ENCODE measurements at places on chromosomes 5 and 9. TPM values are rescaled to one million over a fixed set of nuclear protein-coding genes. Genes with fewer than 3 reads are reported as not detected.

SLC1A3 gene
- 16.9 TPM for total RNA-seq

MEGF10 gene
- not detected for total RNA-seq

IFT74 gene
- 11.9 TPM for total RNA-seq

PTGDS gene
- total RNA-seq, result not detected

GFPT2 gene
- total RNA-seq, result 18.8 TPM

ANKRD33B gene
- 1.3 TPM for total RNA-seq

DPP7 gene
- 52.2 TPM for total RNA-seq

ZNF883 gene
- total RNA-seq, result 3.6 TPM

MOB3B gene
- 0.10 TPM for total RNA-seq

LRRC70 gene
- total RNA-seq, result not detected

PAPPA gene
- total RNA-seq, result 0.39 TPM

PSIP1 gene
- 39.4 TPM for total RNA-seq

CFAP77 gene
- not detected for total RNA-seq

PCDHA2 gene
- 0.72 TPM for total RNA-seq

TNPO1 gene
- 188 TPM for total RNA-seq

ADGRV1 gene
- total RNA-seq, result 13.0 TPM

FAM200C gene
- total RNA-seq, result 7.0 TPM

TMEM171 gene
- 10.7 TPM for total RNA-seq

DIRAS2 gene
- 0.23 TPM for total RNA-seq

MAMDC2 gene
- not detected for total RNA-seq

BHMT2 gene
- not detected for total RNA-seq

BARHL1 gene
- total RNA-seq, result not detected

LOX gene
- total RNA-seq, result 19.2 TPM

RNF183 gene
- total RNA-seq, result not detected

SARDH gene
- total RNA-seq, result 0.06 TPM

FOXD4 gene
- total RNA-seq, result 1.2 TPM

SLIT3 gene
- total RNA-seq, result 5.5 TPM

PRDM9 gene
- total RNA-seq, result 0.02 TPM

PLAC8L1 gene
- not detected for total RNA-seq

RIMOC1 gene
- 26.8 TPM for total RNA-seq

EIF4E1B gene
- not detected for total RNA-seq

SMC5 gene
- 15.3 TPM for total RNA-seq

SLC6A7 gene
- not detected for total RNA-seq

TRIM32 gene
- total RNA-seq, result 17.4 TPM

IFNB1 gene
- not detected for total RNA-seq

MAMDC4 gene
- 0.12 TPM for total RNA-seq

PCSK1 gene
- total RNA-seq, result not detected

ST8SIA4 gene
- 29.0 TPM for total RNA-seq

IFNA16 gene
- not detected for total RNA-seq

SPATA31E1 gene
- total RNA-seq, result not detected

ALDH7A1 gene
- total RNA-seq, result 16.4 TPM

MEF2C gene
- total RNA-seq, result 8.3 TPM

PDE8B gene
- not detected for total RNA-seq

TRPM6 gene
- 0.29 TPM for total RNA-seq

ANGPTL2 gene
- 8.8 TPM for total RNA-seq

SLC23A1 gene
- not detected for total RNA-seq

STK32A gene
- 0.77 TPM for total RNA-seq

GARNL3 gene
- total RNA-seq, result 1.1 TPM

NSG2 gene
- not detected for total RNA-seq

DDX4 gene
- not detected for total RNA-seq

SLC36A2 gene
- total RNA-seq, result 0.14 TPM

MORN5 gene
- total RNA-seq, result not detected

UBE2D2 gene
- 64.7 TPM for total RNA-seq

NKD2 gene
- total RNA-seq, result 2.8 TPM

PLPP7 gene
- not detected for total RNA-seq

COL23A1 gene
- 0.08 TPM for total RNA-seq

All from H4 (cell line).